ENCODE measurements at places on chromosomes 3 and 15.

- no peak for DNase-seq
These were observed 456.6 kb downstream of the SHQ1 start for GRCh38 chr3:72391659-72392058.

DNA sequence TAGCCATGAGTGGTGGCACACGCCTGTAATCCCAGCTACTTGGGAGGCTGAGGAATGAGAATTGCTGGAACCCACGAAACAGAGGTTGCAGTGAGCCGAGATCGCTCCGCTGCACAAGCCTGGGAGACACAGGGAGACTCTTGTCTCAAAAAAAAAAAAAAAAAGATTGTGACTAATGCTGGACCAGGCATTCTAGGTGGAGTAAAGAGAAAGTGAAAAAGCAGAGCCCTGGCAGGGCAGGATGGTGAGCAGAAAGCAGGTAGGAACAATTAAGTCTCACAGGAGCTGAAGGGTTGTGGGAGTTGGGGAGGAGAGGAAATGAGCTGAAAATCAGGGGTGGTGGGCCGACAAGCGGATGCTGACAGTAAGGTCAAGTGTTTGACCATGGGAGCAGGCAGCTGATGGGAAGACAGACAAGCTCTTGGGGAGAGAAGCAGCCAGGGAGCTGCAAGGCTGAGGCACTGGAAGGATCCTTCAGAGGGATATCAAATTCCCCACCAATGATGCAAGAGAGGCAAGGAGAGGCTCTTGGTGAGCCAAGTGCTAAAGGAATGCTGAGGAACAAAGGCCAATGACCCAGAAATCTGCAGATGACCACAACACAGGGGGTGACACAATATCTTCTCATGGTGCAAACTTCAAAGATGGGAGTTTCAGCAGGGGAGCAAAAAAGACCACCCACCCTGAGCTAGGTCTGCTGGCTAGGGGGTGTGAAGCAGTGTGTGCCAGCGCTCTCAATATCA is 251.1 kb downstream of the ULK4 start:
- no peak for DNase-seq

DNA sequence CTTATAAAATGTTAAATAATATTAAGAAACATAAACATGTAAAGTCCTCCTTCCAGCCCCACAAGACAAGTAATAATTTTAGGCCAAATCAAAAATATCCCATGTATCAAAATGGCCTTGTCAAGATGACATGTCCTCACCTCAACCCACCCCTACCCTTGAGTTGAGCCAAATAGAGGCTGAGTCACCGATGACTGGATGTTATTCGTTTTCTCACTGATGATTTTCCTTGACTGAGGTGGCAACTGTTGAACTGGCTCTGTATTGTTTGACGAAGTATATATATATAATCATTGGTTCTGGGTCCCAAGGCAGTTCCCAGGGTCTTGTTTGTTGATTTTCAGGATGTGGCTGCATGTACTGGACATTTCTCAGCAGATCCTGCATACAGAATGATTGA is 75.3 kb downstream of the TMEM108 start:
- DNase-seq: no peak

DNA sequence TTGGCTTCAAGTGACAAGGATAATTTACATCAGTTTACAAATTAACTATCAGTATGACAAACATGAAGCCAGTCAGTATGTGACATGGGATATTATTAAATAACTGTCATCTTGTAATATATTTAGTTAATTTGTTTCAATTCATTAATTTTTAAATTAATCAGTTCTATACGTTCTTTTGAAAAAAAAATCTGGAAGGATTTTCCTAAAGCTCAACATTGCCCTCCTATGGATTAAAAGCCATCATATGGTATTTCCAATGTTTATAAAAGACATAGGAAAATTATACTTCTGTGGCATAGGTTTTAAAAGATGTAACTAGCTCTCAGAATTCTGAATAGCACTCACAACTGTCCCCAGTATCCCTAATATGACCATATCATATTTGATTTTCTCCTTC is 134.4 kb downstream of the PLOD2 start:
- DNase-seq: no peak

DNA sequence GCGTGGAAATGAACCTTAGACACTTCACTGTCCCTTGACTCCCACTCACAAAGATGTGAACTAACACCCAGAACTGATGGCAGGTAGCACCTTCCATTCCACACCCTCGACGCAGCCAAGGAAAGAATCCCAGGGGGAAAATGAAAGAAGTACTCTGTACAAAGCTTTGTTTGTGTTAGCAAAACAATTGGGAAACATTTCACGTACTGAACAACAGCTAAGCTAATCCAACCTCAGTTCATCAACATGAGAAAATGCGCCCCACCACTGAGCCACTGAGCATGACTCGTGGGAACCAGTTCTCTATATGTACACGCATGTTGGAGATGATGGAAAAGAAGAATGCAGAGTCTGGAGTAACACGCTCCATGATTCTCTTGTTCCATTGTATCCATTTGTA is 32.0 kb downstream of the CORO2B start:
- no peak for DNase-seq

- DNase-seq: no peak
These were observed at the start of gene ARL14 for GRCh38 chr3:160676547-160677303. ARL14 (plus strand) TSS chr3:160677160; CDS start chr3:160677347, 187 bp downstream.

DNA sequence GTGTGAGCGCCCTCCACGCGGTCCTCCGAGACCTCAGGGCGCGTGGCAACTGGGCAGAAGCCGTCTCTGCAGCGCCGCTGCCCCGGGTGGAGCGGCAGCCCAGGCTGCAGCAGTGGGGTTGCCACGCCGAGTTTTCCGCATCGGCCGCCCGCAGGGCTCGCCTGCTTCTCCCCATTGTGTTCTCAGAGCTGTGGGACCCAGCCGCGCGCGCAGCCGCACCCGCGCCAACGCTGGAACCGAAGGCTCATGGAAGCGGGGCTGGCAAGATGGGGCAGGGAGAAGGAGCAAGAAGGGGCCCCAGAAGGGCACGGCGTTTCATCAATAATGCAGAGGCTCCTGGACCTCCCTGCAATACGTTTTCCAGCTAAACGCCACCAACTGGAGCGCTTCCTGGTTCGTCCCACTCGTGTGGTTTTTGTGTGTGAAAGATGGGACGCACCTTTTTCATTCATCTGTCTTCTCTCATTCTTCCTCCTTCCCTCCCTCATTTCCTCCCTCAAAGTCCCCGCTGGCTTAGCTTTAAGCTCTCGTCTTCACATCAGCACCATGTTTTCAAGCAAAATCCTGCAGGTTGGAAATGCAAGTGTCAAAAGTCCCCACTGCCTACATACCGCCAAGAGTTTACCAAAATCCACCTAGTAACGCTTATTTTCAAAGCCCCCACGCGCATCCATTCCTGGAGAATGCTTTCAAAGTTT is 1.2 kb downstream of the ROBO1 start:
- DNase-seq: no peak

DNA sequence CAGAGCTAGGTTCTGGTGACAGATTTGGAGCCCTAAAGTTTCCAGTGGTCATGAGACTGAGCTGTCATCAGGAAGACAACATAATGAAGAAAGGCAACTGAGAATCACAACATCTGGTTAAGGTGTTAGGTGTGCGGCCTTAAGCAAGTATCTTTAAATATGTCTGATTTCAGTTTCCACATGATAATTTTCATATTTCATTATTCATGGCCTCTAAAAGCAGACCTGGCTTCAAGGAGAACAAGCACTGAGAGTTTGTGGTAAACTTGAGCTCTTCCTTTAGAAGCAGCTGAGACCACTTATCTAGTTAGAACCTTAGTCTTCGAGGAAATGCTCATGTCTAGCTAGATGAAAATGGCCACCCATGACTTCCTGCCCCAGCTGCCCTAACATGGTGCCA is 25.7 kb upstream of the MYLK start:
- DNase-seq: no peak

DNA sequence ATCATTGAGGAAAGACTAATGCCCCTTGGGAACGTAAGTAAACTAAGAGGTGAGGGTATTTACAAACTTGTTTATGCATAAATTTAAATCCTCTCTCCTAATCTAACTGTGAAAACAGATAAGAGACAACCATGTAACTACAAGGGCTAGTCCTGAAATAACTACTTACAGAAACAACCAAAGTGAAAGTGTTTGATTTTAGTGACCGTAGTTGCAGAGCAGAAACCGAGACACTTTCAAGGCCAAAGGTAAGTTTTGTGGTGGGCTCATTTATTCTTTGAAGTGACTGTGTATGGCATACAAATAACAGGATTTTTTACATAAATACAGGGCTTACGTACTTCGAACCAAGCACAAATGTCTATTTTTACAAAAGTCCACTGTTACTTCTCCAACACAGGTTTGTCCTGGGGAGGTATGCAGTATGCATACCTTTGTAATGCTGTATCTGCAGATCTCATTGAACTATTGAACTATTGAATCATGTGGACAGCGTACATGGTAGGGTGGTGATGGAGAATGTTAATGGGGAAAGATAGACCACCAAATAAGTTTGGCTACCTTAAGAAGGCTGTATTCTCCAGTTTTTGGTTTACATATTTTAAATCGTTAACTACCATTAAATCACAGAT is 99.6 kb upstream of the RBMS3 start:
- no peak for DNase-seq

DNA sequence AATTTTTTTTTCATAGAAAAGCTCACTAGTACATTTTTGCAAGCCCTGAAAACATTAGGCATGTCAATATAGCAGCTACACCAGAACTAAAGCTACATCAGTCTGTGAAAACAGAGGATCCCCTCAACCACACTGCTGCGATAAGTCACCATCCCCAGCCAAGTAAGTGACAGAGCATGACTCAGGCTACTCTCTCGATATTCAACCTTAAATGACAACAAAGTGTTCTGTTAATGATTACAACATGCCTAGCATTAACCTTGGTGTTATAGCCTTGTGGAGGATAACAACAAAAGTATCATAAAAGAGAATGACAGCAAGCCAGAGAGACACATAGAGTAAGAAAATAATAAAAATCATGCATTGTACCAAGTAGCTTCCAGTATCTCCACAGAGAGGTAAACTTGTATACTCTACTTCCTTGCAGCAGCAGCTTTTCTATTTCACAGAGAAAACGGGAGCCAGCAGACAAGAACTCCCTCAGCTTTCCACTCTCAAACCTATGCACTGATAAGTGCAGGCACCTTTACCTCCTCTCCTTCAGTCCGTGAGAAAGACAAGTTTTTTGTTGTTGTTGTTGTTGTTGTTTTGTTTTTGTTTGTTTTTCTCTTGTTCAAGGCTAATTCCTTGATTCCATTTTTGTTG is 76.6 kb downstream of the GBE1 start:
- DNase-seq: no peak

- no peak for DNase-seq
These were observed 73.9 kb downstream of the ARNT2 start for GRCh38 chr15:80478075-80478474.

DNA sequence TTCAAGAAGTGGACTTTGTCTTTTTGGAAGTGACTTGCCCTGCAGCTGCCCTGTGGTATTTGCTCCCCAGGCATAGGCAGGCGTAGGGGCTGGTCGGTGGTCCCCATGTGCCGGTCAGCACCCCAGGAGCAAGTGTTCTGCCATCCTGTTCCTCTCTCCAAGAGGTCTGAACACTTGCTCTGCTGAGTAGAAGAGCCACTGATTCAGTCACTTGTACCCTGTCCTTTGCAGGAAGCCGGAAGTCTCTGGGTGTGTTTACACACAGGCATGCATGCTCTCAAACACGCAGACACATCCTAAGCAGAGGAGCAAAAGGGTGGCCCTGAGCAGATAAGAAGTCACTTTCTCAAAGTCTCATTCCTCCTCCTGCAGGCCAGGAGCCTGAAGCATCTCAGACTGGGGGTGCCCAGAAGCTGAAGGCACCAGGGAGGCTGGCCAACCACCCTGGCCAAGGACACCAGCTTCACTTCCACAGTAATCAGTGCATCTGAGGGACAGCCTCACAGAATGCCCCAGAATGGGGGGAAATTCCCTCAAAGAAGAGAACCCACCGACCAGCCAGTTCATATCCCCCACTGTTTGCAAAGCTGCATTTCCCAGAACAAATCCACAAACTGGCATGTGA is 88.7 kb upstream of the POMGNT2 start:
- DNase-seq: no peak
